Astrocyte of the spinal cord (primary cell): ENCODE measurements at places on chromosomes 16 and 17.
A peak's percentile ranks its signal among the peaks of the same experiment; 100 is the strongest.

DNA sequence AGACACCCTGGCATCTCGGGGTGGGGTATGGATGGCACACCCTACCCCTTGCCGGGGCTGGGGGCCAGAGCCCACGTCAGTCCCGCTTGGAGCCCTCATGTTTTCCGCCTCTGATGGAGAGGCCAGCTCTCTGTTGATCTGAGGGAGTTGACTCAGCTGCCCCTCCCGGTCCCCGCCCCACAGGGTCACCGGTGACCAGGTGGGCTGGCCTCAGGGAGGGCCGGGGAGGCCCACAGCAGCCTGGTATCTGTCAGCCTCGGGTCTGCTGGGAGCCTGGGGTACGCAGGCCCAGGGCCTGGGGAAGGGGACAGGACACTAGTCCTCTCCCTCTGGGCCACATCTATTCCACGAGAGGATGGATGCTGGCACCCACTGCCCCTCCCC is 109.5 kb upstream of the CIBAR2 start:
- DNase-seq, result no peak

DNA sequence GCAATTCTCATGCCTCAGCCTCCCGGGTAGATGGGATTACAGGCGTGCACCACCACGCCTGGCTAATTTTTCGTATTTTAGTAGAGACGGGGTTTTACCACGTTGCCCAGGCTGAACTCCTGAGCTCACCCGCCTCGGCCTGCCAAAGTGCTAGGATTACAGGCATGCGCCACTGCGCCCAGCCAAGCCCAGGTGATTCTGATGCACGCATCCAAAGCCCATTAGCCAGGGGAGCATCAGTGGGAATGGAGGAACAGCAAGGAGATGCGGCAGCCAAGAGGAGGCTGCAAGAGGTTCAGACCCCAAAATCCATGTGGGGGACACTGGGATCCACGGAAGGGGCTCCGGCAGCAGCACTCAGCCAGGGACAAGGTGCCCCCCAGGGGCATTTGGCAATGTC is 12.1 kb downstream of the ATP2A3 start:
- no peak for DNase-seq

- no peak for DNase-seq
Observed at GRCh38 chr17:50840311-50840851, 5.0 kb downstream of the WFIKKN2 start.

DNA sequence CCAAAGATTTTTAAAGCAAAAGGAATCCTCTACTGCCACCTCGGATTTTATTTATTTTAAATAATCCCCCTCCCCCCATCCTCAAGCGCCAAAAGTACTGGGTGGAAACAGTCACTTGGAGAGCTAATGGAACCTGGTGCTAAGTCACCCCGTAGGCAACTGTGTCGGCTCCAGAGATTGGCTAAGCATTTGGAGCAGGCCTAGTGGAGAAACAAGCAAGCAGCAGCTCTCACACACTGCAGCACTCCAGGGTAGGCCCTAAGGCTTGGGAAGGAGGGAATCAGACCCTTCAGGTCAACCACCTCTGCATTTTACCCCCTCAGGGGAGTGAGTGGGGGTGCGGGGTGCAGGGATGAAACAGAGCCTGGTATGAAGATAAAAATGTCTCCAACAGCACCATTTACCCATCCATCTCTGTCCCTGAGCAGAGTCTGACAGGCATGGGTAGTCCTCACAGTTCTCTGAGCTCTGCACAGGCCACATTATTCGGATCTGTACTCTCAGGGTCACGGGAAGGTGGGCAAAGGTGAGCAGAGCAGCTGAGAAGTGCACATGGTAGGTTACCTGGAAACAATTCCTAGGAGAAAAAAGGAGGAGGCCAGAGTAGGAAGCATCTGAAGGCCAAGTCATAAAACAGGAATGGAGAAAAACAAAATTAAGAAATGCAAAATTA is 27.2 kb upstream of the STAC2 start:
- no peak for DNase-seq

DNA sequence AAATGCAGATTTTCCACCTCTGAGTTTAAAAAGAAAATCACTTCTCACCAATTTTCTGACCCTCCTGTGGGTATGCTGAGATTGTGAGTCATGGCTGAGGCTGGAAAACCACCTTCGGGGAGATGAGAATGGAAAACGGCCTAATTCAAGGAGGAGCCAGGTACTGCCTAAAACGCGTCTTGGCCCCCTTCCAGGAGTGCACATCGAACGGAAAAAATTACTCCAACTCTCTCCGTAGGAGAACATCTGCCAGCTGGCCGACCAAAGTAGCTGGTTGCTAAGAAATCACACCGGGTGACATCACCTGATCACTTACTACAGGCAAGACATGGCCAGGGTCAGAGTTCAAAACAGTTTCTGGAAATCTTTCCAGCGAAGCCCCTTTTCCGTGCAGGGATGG is 107.6 kb downstream of the ZNF423 start:
- DNase-seq, result peak; percentile 57

DNA sequence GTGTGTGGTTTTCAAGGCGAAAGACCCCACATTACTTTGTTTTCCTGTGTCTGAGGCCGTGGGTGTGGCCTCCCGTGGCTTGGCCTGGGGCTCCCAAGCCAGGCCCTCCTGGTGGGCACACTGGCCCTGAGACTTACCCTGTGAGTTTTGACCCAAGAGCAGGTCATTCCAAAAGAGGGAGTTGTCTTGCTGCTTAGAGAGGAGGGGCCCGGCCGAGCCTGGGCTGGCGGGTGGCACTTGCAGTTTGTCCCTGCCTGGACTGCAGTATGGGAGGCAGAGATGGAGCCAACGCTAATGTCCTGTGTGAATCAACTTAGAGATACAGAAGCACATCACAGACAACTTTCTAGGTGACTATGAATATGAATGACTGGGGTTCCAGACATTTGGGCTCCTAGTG is 22.7 kb downstream of the PLEKHG4 start:
- no peak for DNase-seq

DNA sequence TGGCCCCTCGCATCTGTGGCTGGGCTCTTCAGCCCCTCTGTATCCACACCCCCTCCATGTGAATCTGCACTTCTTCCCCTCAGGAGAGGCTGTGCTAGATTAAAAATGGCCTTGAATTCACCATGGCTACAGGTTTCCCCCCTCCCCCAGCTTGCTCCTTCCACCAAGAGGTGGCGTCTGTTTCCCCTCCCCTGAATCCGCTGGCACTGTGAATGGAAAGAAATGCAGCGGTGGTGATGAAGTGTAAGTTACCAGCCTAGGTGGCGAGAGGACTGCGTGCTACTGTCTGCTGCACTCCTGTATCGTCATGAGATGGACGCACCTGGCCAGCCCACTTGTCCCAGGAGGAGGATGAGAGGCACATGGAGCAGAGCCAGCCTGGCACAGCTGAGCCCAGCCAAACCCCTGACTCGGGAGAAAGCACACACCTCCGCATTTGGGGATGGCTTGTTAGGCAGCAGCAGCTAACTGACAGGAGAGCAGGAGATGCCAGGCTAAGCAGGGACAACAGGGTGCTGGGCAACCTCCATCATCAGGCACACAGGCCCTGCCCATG is 26.2 kb downstream of the TNFRSF13B start:
- no peak for DNase-seq

DNA sequence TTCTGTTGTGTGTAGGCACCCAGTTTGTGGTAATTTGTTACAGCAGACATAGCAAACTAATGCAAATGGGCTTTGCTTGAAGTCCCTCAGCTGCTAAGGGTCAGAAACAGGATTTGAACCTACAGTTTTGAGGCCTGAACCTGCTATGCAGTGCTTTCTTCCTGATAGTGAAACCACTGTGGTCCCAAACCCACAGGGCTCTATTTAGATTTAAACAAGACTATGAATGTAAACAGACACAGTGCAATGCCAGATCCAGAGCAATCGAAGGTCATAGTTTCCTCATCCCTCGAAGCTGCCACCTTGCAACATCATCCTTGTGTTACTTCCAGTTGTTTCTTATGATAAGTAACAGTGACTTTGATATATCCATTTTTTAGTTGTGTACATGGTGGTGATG is 630.2 kb downstream of the WWOX start:
- no peak for DNase-seq

DNA sequence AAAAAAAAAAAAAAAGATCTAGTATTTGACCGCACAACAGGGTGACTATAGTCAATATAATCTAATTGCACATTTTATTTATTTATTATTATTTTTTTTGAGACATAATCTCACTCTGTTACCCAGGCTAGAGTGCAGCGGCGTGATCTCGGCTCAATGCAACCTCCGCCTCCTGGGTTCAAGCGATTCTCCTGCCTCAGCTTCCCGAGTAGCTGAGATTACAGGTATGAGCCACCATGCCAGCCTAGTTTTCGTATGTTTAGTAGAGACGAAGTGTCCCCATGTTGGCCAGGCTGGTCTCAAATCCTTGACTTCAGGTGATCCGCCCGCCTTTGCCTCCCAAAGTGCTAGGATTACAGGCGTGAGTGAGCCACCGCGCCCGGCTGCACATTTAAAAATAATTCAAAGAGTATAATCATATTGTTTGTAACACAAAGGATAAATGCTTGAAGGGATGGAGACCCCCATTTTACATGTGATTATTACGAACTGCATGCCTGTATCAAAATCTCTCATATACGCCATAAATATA is 794 bp downstream of the ANKS3 start:
- no peak for DNase-seq

- DNase-seq, result no peak
Observed at GRCh38 chr16:52690468-52690867, 143.5 kb upstream of the TOX3 start.

- DNase-seq, result no peak
Observed at GRCh38 chr16:68710211-68710610, 26.9 kb upstream of the CDH1 start.

- no peak for DNase-seq
Observed at GRCh38 chr16:13780406-13781168, 139.4 kb upstream of the ERCC4 start.

GRCh38 chr16:12386192-12386591 is 409.7 kb downstream of the SNX29 start:
- DNase-seq, result no peak

DNA sequence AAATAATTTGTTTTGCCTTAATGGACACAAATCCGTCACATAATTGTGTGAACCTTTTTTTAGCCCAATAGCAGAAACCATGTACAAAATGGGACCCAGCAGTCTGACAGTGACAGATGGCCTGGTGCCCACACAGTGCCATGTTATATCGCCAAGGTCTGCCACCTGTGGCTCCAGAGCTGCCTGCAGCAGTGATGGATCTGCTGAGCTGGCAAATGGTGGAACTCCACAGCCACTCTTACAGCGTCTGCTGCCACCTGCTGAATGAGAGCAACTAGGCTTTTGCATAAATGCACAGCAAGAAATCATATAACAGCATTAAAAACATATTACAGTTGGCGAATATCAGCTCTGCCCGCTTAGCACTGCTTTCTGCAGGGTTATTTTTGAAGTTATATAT is 59.4 kb downstream of the NUP93 start:
- DNase-seq, result peak; percentile 51
